ENCODE measurements at places on chromosomes 4 and X.

- DNase-seq: peak; percentile 39
Measured at GRCh38 chr4:4502694-4503311, 39.0 kb downstream of the STX18 start.

DNA sequence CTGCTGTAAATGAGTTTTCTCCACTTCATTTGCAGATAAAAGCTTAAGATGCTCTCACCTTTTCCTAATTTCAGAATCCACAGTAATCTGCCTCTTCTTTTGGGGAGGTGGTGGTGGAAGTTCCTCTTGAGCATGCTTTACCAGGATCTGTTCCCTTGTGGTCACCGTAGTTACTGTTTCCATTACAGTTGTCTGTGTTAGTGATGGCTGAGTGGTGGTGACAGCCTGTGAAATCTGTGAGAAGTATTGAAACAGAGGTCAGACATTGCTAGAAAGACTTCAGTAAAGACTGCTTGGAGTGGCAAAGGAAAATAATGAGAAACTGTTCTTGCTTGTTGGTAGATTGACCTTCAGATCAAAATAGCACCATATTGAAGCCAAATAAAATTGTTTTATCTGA lies 666.2 kb downstream of the DMD start:
- DNase-seq: no peak

DNA sequence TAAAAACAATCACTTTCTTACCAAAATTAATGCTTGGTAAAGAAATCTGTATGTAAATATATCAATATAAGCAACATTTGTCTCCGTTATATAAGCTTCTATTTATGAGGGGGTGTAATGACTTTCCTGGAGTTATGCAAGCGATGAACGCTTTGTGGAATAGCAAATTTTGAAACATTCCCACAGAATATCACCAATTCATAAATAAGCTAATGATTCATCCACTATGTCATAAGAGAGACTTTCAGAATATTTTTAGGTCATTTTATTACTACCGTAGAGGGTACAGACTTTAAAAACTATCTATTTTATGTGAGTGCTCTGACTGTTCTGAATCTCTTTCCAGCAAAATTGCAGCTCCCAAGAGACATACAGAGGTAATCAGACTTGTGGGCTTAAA lies 179.5 kb upstream of the FTHL17 start:
- no peak for DNase-seq

- no peak for DNase-seq
Measured at GRCh38 chr4:186651181-186651603, 72.5 kb downstream of the FAT1 start.

GRCh38 chrX:16018291-16018690 lies 105.1 kb upstream of the GRPR start:
- DNase-seq: no peak

DNA sequence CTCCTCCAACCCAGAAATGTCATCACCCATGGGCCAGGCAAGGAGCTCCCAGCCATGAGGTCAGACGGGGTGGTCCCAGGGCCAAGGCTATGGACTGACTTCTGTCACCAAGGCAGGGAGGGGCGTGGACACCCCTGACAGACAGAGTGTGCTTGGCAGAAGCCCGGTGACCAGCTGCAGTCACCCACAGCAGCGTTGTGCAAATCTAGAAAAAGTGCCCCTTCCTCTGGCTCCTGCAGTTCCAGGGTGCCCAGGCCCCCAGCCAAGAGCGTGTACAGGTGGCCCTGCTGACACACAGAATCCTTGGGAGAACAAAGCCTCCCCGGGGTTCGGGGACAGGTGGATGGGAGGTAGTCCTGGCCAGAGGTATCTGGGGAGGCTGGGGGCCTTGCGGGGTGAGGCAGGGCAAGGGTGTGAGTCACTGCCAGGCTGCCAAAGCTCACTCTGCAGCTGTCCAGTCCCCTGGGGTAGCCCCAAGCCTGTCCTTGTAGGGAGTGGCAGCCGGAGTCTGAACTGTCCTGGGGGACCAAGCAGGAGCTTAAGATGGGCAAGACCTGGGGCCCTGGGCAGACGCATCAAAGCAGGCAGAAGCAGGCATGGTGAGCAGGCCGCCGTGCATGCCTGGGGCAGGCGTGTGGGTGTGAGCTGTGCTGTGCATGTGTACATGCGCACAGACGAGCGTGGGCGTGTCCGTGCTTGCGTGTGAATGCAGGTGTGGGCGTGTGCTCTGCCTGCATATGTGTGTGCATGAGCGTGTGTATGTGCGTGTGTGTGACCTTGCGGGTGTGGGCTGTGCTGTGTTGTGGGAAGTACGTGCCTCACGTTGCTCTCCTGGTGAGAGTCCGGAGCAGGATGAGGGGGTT lies 3.3 kb downstream of the MYL5 start:
- no peak for DNase-seq

DNA sequence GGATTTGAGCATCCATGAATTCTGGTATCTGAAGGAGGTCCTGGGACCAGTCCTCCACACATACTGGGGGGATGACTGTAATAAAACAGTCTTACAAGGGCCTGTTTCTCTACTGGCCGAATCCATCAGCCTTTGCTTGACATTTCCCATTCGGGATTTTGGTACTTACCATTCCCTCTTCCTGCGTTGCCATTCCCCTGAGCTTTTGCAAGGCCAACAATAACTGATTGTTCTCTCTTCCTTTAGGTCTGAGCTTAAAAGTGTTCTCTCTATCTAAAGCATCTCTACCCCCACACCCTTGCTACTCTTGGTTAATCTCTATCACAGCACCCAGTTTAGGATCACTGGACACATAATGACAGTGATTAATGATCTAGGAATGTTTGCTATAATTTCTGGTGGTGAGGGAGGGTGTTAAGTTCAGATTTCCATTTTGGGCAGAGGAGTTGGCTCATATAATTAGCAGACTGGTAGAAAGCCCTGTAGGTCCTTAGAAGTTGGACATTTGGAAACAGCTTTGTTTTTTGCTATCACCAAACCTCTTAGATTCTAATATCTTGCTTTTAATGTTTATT lies 29.4 kb downstream of the TMA16 start:
- DNase-seq: no peak

- no peak for DNase-seq
Measured at GRCh38 chrX:132505116-132505515, 16.3 kb upstream of the MBNL3 start.

DNA sequence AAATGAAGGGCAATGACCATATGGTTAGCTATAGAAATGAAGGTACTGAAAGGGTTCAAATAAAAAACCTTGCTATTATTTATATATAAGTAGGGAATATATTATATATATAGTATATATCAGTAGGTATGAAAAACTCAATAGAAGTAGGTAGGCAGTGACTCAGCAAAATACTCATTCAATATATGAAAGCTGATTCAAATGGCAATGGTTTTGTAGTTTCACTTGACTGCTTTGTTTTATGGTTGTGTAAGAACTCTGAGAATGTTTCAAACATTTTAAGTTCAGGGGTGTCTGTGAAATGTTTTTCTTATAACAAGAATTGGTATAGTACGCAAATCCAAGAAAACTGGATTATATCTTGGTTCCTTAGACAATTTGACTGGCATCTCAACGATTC lies 4.1 kb downstream of the ZNF280C start:
- no peak for DNase-seq

DNA sequence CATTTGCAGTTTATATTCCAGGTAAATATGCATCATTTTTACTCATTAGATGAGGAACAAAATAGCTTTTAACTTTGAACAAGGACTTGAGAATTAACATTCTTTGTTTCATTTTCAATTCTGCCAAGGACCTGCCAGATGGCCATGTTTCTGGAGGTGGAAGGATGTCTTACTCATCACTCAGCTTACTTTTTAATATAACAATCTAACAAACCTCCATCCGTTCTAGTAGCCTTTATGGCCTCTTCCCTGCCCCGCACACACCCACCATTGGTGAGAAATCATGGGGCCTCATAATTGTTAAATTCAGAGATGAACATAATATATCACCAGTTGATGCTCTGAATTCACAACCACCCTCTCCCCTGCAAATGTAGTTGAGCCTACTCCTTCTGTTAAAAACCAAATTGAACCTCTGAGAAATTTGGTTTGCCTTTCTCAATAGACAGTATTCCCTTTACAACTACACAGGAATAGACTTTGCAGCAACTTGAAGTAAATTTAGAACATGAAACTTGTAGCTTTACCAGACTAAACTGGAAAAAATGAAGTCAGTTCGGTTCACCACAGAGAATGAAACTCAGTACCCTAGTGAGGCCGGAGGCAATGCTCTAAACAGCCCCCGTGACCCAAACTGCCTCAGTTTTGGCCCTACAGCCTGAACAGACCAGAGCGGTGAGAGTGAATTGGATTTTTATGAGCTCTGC lies 50.1 kb upstream of the ACSL4 start:
- no peak for DNase-seq

GRCh38 chr4:40843696-40844095 lies 93.9 kb downstream of the NSUN7 start:
- DNase-seq: peak; percentile 59

DNA sequence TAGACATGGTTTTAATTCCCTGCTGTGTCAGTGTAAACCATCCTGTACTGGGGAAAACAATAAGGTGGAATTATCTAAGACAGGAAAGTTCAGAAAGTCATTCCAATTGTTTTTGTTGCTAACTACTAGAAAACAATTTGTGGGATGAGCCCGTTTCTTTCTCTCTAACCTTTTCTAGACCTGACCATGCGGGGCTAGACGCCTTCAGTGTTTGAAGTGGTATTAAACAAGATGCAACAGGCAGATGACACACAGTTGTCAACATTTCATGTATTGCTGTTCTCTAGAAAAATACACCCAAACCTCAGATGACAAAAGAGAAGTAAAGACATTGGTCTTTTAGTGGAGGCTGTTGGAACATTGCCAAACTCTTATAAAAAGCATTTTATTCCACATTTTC lies 105.7 kb downstream of the FRAS1 start:
- DNase-seq: no peak

DNA sequence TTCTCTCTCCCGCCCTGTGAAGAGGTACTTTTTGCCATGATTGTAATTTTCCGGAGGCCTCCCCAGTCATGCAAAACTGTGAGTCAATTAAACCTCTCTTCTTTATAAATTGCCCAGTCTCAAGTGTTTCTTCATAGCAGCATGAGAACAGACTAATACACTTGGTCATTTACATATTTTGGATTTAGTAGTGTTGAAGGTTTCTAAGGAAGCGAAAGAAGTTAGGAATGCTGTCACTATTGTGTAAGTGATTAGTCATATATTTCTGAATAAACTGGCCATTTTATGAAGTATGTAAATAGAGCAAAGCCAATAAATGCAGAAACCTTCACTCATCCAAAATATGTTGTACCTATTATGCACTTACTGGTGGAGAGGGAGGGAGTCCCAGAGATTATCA lies 34.4 kb upstream of the GK2 start:
- DNase-seq: no peak

- DNase-seq: no peak
Measured at GRCh38 chr4:158913766-158914165, 144.9 kb downstream of the FNIP2 start.
